ENCODE measurements at places on chromosomes 12 and 14.

GRCh38 chr12:132288516-132289215 lies 40.7 kb downstream of the GALNT9 start:
- no peak for DNase-seq

GRCh38 chr14:23571701-23572523 lies 4.3 kb upstream of the AP1G2 start:
- no peak for DNase-seq

- DNase-seq: no peak
These were observed 1002.5 kb downstream of the BCL11B start for GRCh38 chr14:98269533-98269932.

GRCh38 chr12:6639151-6639801 lies 3.5 kb upstream of the LPAR5 start:
- DNase-seq: no peak

- no peak for DNase-seq
These were observed 390.6 kb downstream of the PAWR start for GRCh38 chr12:79300199-79300568.

DNA sequence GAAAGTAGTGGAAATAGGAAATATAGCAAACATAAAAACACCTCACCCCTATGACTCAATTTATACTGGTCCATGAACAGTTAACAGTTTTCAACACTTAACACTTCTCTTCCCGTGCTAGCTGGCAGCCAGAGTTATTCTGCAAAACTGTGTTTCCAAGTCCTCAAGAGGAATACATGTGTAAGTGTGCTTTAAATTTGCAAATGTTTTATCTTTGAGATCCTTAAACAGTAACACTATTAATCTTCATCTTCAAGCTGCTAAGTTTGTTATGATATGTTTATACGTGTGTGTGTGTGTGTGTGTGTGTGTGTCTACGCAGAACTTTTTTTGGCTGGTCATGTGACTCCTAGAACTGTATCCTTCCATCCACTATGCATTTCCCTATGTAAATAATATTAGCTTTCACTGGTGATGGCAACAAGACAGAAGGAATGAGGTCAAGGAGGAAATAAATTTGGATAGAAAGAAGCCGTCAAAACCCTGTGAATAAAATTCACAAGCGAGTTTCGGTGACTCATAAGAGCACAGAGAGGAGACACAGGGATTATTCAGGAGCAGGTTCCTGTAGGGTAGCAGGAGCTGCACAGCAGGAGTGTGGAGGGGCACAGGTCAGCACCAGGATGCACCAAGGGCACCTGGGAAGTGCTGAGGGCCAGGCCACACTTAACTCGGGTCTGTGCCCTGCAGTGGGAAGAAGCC lies 105.9 kb upstream of the ETV6 start:
- no peak for DNase-seq

- DNase-seq: no peak
These were observed 23.7 kb downstream of the SLC5A8 start for GRCh38 chr12:101186291-101186690.

- DNase-seq: no peak
These were observed 11.4 kb upstream of the CALCOCO1 start for GRCh38 chr12:53738406-53739213.

- no peak for DNase-seq
These were observed 3.6 kb downstream of the MGAT2 start for GRCh38 chr14:49623941-49624839.

DNA sequence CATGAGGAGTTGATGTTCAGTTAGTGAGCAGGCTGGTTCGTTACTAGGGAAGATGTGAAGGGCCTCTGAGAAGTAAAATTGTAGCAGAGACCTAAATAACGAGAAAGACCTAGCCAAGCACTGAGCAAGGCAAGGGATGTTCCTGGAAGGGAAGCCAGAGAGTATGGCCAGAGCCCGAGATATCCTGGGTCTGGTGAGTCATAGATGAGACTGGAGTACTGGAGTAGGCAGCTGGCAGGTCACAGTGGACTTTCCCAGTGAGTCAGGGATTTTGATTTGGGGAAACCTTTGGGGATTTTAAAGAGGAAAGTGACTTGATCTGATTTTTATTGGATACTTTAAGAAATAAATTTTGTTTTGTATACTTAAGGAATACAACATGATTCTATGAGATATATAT lies 369.0 kb downstream of the DIO2 start:
- DNase-seq: no peak

DNA sequence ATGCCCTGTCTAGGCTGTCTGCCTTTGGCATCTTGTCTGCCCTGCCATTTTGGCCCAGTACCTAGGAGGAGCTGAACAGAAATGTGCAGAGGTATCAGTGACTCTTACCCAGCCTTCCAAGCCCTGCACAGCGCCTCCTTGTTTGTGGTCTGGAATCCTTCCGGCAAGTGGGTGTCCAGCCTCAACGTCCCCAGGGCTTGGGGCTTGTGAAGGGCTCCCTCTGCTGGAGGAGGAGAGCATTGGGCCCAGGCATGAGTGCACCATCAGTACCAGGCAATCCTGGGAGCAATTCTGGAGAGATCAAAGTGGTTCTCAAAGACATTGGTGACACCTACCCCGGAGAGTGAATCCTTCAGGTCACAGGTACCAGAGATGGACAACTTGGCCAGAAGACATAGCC lies 2.4 kb upstream of the TCL1B start:
- DNase-seq: no peak

DNA sequence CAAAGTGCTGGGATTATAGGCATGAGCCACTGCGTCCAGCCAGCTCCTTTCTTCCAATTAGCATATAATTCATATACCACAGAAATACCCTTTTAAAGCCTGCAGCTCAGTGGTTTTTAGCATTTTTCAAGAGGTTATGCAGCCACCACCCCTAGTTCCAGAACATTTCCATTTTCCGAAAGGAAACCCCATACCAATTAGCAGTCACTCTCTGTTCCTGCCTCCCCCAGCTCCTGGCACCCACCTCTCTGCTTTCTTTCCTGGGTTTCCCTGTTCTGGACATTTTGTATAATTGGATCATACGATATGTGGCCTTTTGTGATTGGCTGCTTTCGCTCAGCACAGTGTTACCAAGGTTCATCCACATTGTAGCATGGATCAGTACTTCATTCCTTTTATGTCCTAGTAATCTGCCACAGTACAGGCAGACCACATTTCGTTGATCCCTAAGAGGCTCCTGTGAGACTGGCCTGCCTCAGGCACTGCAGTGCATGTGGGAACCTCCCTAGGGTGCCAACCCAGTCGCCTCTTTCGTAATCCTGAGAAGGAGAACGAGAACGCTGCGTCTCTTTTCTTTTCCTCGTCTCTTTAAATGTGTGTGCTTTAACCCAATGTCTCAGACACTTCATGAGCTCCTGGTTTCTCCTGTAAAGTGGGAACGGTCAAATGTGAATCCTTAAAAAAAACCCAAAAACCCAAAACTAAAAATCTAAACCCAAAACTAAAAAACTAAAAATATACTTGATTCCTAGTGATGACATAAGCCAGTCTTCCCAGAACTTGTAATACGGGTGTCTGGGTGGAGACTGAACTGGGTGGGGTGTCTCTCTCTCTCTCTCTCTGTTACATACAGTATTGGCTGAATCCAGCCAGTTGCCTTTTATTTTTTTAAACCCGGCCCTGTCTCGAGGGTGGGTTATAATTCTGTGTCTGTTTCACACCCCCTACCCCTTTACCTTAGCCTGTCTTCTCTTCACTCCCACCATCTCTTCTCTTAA lies 14.7 kb downstream of the AACS start:
- DNase-seq: no peak

DNA sequence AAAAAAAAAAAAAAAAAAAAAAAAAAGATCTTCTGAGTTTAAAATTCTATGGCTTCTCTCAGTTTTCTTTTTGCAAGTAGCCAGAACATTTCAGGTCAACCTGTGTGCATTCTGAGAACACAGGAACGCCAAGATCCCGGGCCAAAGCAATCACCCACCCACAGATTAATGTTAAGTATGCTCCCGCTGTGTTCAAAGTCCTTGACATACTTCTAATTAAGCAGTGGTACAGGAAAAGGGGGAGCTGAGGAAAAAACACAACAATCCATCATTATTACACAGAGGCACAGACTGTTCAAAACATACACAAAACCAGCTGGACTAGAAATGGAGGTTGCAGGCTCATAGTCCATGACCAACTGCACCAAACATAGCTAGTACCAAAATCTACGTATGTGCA lies 2.8 kb downstream of the FBXO21 start:
- DNase-seq: no peak

DNA sequence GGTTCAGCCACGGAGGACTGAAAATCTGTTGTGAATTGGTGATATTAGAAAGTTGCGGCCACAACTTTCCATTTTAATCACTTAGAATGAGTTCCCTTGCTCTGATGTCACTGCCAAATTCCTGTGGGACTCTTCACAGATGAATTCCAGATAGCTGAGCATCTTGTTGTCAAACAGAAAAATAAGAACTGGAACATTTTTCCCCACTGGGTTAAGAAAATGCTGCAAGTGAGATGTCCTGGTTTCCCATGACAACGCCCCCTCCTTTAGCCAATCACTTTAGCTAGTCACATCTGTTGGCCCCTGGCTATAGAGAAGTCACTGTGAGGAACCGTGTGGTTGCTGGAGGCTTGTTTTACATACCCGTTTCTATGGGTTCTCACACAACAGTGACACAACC lies 135.9 kb downstream of the KTN1 start:
- no peak for DNase-seq

- DNase-seq: no peak
These were observed 80.3 kb downstream of the ESRRB start for GRCh38 chr14:76456200-76456599.

GRCh38 chr12:53808023-53808705 lies 56.4 kb upstream of the CISTR start:
- DNase-seq: no peak

DNA sequence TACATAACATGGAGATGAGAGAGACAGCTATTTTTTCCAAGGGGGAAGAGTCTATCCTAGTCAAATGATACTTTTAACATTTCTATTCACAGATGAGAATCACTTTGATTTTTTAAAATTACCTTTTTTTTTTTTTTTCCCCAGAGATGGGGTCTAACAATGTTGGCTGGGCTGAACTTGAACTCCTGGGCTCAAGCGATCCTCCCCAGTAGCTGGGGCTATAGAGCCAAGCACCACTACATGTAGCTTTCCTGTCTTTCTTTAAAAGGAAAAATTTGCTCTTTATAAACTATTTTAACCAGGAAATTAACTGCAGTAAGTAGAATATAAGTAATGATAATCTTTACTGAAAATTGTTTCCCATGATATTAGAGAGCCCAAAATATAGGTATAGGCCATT lies 3.3 kb downstream of the PRICKLE1 start:
- no peak for DNase-seq

DNA sequence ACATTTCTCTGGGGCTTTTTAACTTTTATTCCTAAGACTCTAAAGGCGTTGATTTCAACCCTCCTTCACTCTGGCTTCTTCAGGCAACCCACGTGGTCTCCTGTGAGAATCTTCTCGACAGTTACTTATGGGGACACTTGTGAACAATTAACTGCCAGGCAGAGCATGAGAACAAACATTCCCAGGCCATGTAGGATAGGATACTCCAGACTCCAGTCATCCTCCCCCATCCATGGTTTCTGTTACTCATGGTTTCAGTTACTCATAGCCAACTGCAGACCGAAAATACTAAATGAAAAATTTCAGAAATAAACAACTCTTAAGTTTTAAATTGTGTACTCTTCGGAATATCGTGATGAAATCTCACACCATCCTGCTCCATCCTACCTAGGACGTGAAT lies 19.5 kb downstream of the GPR68 start:
- no peak for DNase-seq

- no peak for DNase-seq
These were observed 401.4 kb downstream of the RPL10L start for GRCh38 chr14:46250113-46250703.

DNA sequence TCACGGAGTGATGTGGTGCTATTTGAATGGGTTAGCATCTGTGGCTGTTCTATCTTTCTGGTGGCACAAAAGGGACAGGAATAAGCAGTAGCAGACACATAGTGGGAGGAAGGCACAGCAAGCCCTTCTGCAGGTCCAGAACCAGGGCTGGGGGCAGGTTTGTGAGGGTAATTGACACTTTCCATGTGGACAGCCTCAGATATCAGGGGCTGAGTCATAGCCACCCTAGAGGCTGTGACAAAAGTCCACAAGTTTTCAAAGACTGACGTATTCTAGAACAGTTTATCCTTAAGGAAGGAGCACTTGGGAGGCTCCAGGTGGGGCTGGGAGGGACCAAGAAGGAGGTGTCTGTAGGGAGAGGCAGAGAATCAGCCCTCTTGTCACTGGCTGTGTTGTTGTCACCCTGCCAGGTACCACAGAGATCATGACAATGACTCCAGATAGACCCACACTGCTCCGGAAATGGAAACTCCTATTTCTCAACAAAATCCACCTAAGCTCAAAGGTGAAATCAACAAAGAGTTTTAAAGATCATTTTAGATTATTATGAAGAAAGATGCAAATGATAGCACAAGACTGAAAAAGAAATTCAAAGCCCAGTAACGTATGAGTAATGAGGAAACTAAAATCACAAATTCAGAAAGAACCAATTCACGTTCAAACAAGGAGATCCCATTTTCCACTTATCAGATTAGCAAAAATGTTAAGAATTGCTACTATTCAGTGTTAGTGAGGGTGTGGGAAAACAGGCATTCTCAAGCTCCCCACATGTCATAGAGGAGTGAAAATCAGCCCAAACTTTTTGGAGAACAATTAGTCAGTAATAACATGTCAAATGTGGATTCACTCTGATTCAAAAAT lies 48.3 kb downstream of the NFKBIA start:
- no peak for DNase-seq

DNA sequence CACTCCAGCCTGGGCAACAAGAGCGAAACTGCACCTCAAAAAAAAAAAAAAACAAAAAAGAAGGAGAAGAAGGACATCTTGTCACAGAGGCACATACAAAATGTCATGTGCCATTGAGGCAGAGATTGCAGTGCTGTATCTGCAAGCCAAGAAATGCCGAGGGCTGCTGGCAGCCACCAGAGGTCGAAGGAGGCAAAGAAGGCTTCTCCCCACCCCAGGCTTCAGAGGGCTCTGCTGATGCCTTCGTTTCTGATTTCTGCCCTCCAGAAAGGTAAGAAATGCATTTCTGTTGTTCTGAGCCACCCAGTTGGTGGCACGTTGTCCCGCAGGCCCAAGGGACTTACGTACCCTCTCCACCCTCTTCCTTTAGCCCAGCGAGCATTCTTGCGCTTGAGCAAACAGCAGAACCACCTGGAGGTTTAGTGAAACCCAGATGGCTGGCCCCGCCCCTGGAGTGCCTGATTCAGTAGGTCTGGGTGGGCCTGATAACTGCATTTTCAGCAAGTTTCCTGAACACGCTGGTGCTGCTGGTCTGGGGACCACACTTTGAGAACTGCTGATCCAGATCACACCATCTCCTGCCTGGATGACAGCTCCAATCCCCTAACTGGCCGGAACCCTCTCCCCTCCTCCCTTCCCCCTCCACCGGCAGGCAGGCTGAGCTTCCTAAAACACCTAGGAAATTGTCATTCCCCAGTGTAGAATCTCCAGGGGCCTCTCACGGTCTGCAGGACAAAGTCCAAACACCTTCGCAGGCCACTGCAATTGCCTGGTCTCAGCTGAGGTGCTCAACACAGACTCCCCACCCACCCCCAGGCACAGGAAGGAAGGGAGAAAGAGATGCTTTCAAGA lies 21.1 kb upstream of the SCARB1 start:
- no peak for DNase-seq

GRCh38 chr12:86376052-86376451 lies 119.9 kb upstream of the MGAT4C start:
- no peak for DNase-seq

Data from stimulated activated CD4-positive, alpha-beta T cell treated with anti-CD3 and anti-CD28 coated beads, Interleukin-1b, Interleukin-23, amount 100 ng/mL, for 4 hours (primary cell).